ENCODE measurements at places on chromosomes 7 and 10. TPM values are rescaled to one million over a fixed set of nuclear protein-coding genes. Genes with fewer than 3 reads are reported as not detected.

FERD3L gene
- not detected for total RNA-seq

DNA sequence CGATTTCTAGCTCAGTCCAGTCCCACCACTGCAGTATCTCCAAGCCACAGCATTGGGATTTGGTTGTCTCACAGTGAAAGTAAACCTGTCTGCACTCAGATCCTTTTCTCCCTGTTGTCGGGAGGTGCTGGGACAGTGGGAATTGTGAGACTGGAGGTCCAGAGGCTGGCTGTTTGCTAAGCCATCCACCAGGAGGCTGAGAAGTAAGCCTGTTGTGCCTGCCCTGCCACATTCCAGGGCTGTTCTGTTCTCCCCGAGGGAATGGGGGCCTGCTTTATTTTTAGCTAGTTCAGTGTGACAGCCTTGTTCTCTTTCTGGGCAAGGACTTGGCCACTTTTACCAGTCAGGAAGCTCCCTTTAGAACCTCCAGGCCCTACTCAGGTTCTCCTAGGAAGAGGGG is 54.9 kb downstream of the HK1 start:
- no peaks in the 10 kb centered on the region for H3K36me3 ChIP-seq
- H3K4me1 ChIP-seq, result peaks cover 99% of the 10 kb centered on the region
- DNase-seq, result no peak

DNA sequence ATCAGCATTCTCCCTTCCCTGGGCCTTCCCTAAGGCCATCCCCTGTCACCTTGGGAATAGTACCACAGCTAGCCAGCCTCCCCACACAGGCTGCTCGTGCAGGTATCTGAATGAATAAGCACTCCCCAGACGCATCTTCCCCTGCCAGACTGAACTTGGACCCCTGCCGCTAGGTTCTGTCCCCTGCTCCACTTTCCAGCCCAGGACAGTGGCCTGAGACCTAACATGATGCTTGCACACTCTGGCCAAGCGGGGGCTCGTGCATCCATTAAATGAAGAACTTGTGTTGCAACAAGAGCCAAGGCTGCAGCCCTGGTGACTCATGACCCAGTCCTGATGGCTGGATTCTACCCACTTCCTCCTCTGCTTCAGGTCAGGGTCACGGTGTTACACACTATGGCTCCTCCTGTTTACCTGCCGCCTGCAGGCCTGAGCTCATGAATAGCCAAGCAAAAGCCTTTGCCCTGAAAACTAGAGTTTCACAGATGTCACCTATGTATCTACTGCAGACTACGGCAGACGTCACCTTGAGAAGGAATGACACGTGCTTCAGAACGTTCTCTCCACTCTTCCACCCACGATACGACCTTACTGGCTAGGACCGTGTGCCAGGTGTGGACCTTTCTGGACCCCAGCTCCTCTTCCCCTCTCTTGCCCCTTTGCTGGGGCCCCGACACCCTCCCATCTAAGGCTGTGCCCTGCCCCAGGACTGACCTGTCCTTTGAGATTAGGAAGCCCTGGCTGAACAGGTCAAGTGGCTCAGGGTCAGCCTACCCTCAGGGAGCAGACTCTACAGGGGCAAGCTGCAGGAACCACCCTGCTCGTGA is 6.5 kb downstream of the ASB13 start:
- no peak overlapping the region for H3K4me3 ChIP-seq
- peaks cover 33% of the 10 kb centered on the region for H3K4me1 ChIP-seq
- no peaks in the 10 kb centered on the region for H3K36me3 ChIP-seq
- no peak for DNase-seq
- H3K27me3 ChIP-seq, result no peaks in the 10 kb centered on the region

- H3K27ac ChIP-seq, result no peak overlapping the region
- H3K27me3 ChIP-seq, result no peaks in the 10 kb centered on the region
- H3K36me3 ChIP-seq, result no peaks in the 10 kb centered on the region
- no peaks in the 10 kb centered on the region for H3K4me1 ChIP-seq
- no peak overlapping the region for H3K4me3 ChIP-seq
- no peak for DNase-seq
These were observed 122.9 kb upstream of the ZNF716 start for GRCh38 chr7:57327081-57327480.

- DNase-seq, result no peak
- peaks cover 9% of the 10 kb centered on the region for H3K4me1 ChIP-seq
- no peak overlapping the region for H3K27ac ChIP-seq
- no peak overlapping the region for H3K4me3 ChIP-seq
- no peaks in the 10 kb centered on the region for H3K36me3 ChIP-seq
These were observed 137.3 kb downstream of the PTPN20 start for GRCh38 chr10:47048526-47048905.

DNA sequence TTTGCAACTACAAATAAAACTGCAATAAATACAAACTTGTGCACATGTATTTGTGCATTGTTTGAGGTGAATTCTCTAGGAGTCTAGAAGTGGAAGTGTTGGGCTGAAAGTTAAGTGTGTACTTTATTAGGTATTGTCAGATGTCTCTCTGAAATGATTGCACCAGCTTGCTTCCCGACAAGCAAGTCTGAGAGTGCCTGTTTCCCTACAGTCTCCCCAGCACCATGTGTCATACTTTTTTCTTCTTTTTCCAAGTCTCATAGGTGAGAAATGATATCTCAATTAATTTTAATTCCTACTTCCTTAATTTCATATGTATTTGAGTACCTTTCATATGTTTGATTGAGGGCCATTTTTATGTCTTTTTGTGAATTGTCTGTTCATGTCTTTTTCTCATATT is 336.2 kb downstream of the PAXIP1 start:
- no peaks in the 10 kb centered on the region for H3K36me3 ChIP-seq
- no peaks in the 10 kb centered on the region for H3K4me1 ChIP-seq
- DNase-seq, result no peak
- H3K4me3 ChIP-seq, result no peak overlapping the region
- no peak overlapping the region for H3K27ac ChIP-seq

All from vagina (tissue), 2 donors.